ENCODE measurements at places on chromosomes 5 and 9.

- DNase-seq: no peak
Measured at GRCh38 chr5:6737043-6737941, 24.1 kb downstream of the TENT4A start.

DNA sequence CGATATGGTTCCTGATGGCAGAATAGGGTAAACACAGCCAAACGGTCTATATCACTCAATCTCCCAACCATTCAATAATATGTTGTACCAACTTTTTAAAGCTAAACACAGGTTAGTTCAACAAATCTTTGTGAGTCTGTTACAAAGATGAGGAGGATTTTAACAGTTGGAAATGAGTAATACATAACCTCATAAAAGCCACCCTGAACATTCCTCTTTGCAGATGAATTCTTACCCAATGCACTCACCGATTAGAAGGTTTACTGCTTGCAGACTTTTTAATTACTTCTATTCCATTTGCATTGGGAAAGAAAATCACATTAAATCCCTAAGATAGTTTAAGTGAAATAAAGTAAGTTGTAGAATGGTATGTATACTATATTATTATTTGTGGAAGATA lies 23.3 kb upstream of the TRMT10B start:
- no peak for DNase-seq

DNA sequence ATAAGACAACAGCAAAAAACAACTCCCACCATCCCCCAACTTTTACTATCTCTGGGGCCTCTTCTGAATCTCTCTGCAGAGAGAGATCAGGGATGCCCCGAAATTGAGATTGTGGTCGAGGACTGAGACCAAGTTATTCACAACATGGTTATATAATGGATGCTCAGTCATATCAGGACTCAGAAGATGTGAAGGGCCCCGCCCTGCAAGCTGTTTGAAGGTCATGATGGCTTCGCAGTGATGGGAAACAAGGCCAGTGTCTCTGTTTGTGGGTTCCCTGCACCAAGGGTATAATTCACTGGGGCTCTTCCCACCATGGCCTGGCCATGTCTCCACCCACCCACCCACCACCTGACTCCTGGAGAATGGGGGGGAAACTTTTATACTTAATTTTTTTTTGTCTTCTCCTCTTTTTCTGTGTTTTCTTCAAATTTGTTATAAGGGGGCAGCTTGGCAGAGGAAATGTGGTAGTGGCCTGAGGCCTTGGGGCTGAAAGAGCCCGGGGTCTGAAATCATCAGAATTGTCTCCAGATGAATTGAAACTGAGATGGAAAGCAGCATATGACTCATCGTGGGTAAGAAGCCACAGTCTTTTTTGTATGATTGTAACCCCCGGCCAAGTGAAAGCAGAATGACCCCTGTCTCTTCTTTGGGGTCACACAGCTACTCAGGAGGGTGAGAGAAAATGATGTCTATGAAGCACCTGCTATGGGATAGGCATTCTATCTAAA lies 15.0 kb upstream of the TEX48 start:
- no peak for DNase-seq

DNA sequence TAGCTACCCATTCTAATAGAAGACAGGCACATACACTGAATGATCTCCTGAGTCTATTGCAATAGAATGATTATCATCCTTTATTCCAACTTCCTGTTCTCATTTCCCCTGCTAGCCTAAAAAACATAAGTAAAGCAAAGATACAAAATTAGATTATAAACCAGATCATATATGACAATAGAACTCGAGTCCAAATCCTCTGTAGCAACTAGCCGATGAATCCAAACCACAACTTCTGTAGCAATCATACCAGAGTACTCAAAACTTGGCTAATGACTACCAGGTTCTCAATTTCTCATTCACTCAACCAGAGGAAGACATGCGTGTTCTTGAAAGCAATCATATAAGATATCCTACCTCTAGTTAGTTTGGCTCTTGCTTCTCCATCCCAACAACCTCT lies 622.1 kb downstream of the PSAT1 start:
- DNase-seq: no peak

GRCh38 chr5:154732212-154732611 lies 23.0 kb upstream of the LARP1 start:
- no peak for DNase-seq

- DNase-seq: peak; percentile 74
Measured at GRCh38 chr9:27351438-27351837, 54.5 kb upstream of the EQTN start.

DNA sequence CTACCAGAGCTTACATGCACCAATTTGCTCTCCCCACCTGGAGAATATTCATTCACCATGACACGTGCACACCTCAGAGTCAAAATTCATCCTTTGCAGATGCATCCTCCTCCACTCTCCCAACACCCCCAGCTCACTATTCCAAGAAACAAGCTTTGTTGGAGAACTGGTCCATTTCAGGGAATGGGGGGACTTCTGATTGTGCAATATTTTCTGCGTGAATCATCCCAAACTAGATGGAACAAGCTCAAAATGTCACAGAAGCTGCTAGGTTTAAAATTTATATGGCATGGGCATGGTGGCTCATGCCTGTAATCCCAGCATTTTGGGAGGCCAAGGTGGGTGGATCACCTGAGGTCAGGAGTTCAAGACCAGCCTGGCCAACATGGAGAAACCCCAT lies 3.6 kb downstream of the GLDC start:
- no peak for DNase-seq

GRCh38 chr9:79390077-79390698 lies 181.6 kb upstream of the TLE4 start:
- DNase-seq: no peak

GRCh38 chr5:460273-460625 lies 17.3 kb downstream of the EXOC3 start:
- DNase-seq: no peak

GRCh38 chr5:74623748-74624408 lies 16.6 kb downstream of the ENC1 start:
- no peak for DNase-seq

Measured in lung (tissue), 17 donors.